ENCODE measurements at places on chromosomes 6 and 20. TPM values are rescaled to one million over a fixed set of nuclear protein-coding genes. Genes with fewer than 3 reads are reported as not detected.

DNA sequence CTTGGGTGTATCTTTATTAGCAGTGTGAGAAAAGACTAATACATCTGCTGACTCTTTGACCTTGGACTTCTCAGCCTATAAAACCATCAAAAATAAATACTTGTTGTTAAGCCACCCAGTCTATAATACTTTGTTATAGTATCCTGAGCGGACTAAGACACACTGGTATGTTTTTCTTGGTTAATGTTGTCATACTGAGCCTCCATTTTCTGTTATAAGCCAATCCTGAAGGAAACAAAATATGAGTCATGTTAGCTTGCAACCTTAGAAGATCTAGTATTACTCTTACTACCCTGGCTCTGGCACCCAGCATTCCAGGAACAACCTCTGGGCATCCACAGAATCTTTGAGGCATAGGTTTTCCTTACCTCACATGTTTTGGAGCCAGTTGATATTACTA lies 307.2 kb downstream of the FRK start:
- no peak for DNase-seq

DNA sequence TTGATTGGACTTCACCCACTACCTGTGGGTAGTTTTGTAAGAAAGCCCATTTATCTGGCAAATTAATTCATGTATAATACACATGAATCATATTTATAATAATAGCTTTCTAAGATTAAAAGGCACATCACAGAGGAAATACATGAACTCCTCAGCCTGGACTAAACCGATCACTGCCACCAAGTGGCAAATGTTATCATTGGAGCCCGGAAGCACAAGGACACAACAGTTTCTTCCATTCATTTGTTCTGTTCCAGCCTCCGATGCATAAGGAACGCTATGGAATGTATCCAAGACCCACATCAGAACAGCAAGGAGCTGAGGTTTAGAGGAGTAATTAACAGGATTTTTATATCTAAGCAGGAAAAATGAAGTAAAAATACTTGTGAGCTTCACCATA lies 13.9 kb upstream of the IPCEF1 start:
- DNase-seq: peak; percentile 50

DNA sequence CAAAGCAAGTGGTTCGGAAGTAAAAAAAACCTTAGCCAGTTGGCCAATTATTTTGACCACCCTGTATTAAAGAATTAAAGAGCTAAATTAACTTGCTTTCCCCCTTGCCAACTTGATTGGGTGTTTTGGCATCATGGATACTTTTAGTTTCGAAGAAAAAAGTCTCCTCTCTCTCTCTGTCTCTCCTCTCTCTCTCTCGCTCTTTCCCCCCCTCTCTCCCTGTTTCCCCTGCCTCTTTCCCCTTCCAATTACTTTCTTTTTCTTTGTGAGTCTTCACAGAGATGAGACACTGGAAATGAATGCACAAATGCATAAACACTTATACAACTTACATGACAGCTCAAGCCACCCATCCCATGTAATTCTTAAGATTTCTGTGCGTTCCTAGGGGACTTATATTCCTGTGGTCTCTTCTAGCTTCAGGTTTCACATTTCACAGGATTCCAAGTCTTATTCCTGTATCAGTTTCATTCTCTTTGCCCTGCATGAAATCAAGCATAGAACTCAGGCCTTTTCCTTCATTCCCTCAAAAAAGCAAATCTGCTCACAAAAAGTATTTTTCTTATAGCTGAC lies 32.9 kb upstream of the EYA4 start:
- peak; percentile 33 for DNase-seq

Gene PAK5
- total RNA-seq: 0.10 TPM
